Testis (tissue), 5 donors: ENCODE measurements at places on chromosomes 3 and 15.

DNA sequence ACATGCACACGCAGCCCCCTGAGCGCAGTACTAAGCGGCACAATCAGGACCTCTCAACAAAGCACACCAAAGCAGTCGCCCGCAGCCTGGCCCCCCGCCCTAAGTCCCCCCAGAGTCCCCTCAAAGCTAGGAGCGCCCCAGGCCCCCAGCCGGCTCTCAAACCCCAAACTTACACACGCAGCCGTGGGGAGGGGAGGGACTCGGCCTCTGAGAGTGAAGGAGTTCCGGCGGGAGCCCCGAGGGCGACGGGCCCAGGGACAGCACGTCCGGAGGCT is 5.5 kb downstream of the GATA2 start:
- DNase-seq, result no peak

DNA sequence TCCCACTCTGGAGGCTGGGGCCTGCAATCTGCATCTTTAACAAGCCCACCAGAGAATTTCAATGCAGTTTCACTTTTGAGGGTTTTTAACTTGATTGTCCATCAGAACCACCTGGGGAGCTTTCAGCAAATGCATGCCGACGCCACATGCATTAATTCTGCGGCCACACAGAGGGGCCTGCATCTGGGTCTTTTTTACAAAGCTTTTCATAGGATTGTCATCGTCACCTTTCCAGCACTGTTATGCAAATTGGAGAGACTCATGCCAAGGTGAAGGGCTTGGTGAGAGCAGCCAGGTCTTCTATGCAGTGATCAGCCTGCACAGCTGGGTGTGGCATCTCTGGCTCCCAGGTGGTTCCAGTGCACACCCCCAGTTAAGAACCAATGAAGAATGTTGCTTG is 143.0 kb upstream of the CTDSPL start:
- DNase-seq, result no peak

- no peak for DNase-seq
Observed at GRCh38 chr3:53725387-53725995, 120.7 kb downstream of the CHDH start.

- no peak for DNase-seq
Observed at GRCh38 chr15:71565631-71566160, 244.7 kb upstream of the NR2E3 start.

GRCh38 chr15:63079947-63080626 is 37.5 kb downstream of the TPM1 start:
- DNase-seq, result no peak

GRCh38 chr3:25900161-25900560 is 110.3 kb downstream of the OXSM start:
- DNase-seq, result no peak

DNA sequence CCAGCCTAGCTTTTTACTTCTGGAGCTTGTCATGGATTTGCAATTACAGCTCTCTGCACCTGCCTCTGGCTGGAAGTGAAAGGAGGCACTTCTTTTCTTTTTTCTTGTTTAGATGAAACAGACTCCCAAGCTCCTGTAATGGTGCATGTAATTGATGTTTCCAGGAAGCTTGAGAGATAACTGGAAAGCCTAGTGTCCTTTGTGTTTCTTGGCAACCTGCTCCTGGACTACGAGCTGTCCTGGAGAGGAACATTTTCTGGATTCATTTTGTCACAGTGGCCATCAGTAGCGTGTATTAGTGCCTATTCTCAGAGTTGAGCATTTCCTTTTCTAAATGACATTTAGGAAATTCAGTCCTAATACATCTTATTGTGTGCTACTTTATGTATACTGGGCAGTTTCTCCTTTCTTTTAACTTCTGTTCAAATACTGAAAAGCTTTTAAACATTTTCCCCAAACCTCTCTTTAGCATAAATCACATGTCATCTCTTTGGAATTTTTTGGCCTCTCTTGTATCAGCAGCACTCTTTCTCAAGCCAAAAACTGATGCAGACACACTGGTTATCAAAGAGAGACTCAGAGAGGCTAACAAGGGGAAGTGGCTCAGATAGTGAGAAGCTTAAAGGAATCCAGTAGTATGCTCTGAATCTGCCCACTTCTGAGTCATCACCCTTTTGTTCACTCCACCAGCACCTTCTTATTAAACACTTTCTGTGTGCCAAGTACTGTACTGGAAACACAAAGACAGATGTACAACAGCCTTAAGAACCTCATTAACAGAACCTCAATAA is 62.6 kb upstream of the SLC2A2 start:
- no peak for DNase-seq

DNA sequence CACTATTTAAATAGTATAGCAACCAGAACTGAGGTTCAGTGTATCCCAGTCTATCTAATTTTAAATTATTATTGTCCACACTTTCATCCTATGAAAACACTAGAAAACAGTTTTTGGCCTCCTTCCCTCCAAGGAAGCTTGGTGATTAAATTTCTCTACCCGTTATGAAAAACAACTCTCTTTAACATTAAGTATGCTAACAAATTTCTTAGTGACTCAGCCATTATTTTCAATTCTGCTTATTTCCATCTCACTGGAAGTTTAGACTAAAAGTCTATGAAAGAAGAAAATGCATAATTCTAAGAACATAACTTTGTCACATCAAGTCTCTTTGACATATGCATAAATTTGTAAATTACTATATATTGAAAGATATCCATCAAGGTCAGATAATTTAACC is 185.2 kb downstream of the NSUN3 start:
- DNase-seq, result no peak

DNA sequence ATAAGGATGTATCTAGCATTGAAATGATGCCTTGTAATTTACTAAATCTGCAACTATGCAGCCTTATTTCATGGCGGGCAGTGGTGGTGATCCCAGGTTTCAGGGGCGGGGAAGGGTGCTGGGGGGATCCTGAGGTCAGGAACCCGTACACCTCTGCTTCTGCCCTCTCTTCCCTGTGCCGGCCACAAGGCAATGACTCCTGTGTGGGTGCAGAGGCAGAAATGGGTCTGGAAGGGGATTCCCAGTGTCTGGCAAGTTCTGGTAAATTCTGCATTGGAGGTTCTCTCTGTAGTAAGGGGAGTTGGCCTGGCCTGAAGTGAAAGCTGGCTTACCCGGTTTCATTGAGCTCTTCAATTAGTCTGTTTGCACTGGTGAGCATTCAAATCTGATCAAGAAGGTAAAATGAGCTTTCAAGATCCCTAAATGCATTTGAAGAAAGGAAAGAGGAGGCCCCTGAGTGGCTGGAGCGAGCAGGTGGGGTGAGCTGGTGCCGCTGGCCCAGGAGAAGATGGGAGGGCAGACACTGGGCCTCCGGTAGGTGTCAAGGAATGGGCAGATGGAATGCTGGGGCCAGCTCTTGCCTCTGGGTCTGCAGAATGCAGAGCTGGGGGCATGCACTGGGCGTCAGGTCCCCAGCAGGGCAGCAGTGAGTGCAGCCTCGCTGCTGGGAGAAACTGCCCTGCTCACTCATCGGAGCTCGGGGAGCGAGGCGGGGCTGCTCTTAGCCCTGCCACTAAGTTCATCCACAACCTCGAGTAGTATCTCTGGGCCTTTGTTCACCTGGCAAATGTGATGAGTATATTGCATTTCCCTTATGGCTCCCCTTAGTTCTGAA is 13.7 kb downstream of the NRROS start:
- no peak for DNase-seq

- DNase-seq, result no peak
Observed at GRCh38 chr15:61250613-61251012, 21.5 kb upstream of the RORA start.

GRCh38 chr3:23835802-23836201 is 30.0 kb downstream of the UBE2E1 start:
- DNase-seq, result no peak

GRCh38 chr3:182139627-182140357 is 428.1 kb downstream of the SOX2 start:
- DNase-seq, result no peak

- DNase-seq, result no peak
Observed at GRCh38 chr3:123096126-123096525, 29.3 kb downstream of the PDIA5 start.

DNA sequence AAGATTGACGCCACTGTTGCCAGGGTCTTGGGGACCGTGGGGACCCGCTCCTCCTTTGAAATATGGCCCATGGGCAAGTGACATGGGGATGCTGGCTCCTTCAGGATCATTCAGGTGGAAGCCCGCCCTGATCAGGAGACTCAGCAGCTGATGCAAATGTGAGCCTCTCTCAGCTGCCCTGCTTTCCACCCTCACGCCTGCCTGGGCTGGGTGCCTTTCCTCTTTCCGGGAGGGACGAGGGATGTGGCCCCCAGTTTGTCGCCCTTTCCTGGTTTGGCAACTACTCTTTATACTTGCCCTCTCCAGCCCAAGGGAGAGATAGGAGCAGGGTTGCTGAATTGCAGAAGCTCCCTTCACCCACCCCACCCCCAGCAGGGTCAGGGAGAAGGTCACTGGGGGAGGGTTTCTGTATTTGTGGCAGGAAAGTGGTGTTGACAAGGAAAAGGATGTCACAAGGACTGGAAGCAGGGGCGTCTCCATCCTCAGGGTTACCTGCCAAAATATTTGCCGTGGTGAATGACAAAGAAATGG is 21.8 kb downstream of the DNASE1L3 start:
- DNase-seq, result no peak

DNA sequence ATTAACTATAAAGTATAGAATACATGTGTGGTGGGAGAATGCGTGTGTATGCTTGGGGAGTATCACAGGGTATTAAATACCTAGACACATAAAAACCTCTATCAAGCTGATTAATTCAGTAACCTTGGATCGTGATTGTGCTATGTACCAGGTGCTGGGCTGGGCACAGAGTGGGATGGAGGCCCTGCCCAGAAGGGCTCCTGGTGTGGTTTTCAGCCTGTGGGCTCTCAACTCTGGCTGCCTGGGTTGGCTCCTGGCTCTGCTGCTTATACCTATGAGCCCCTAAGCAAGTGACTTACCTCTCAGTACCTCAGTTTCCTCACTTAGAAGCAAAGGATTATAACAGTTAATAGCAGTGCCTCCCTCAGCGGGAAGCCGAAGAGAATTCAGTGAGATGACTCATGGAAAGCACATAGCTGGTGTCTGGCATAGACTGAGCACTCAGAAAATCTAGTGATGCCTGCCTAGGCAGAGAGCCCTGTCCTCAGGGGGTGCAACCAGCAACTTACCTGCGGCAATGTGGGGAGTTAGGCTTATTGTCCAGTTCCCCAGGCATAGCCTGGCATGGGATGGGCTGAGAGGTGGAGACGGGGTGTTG is 90.6 kb upstream of the MYZAP start:
- DNase-seq, result no peak

GRCh38 chr15:62066663-62067447 is at the start of gene C2CD4A:
C2CD4A (plus strand) TSS chr15:62066977; CDS start chr15:62067614, 637 bp downstream.
- DNase-seq, result peak; percentile 60

DNA sequence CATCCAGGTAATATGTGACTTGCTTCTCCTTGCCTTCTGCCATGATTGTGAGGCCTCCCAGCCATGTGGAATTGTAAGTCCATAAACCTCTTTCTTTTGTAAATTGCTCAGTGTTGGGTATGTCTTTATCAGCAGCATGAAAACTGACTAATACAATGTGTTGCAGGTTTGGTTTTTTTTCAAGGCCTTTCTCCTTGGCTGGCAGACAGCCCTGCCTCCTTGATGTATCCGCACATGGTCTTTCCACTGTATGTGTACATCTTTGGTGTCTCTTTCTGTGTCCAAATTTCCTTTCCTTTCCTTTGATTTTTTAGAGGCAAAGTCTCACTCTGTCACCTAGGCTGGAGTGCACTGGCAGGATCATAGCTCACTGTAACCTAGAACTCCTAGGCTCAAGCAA is 260.1 kb downstream of the TUSC7 start:
- peak; percentile 43 for DNase-seq

DNA sequence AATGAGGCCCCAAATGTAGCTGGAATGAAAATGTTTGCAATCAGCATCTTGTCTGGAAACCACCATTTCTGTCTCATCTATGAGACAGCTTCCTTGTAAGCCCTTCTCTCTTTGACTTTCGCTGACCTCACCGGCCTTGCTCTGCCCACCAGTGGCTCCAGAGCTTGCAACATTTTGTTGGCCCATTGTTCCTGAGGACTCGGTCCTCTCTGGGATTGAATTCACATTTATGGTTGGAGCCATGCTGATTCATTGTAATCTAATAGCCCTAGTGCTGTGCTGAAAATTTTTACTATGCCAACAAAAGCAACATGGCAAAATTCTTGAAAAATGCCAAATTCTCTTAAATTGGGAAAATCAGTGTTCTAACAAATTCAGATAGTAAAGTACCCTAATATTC is 37.2 kb downstream of the ABHD5 start:
- DNase-seq, result no peak

DNA sequence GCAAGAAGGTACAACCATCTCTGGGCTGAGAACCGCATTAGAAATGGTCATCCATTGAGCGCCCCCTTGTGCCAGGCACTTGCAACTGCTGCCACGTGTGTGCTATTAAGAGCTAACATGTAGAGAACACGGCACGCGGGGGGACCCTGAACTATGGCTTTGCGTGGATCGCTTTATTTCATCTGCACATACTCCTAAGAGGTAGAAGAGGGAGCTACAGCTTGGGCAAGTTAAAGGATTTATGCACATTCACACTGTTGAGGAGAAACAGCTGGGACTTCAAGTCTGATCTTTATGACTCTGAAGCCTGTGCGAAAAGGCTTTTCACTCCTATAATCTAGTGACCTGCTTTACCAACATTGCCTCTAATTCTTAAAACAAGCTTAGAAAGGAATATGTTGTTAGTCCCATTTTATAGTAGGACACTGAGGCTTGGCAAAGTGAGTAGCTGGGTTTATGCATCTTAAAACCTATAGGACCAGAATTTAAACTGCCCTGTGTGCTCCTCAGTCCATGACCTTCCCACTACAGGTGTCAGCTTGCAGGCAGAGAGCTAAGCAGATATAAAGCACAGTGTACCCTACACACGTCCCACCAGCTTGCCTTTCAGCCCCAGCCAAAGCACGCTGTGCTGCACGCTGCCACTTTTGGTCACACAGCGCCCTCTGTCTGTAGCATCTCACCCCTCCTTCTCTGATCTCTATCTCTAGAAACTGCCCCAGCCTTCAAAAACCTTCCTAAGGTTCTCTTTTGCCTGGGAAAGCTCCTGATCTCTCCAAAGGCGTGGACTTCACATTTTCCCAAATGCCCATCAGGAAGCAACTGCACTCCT is 57.8 kb downstream of the STARD5 start:
- DNase-seq, result peak; percentile 90

DNA sequence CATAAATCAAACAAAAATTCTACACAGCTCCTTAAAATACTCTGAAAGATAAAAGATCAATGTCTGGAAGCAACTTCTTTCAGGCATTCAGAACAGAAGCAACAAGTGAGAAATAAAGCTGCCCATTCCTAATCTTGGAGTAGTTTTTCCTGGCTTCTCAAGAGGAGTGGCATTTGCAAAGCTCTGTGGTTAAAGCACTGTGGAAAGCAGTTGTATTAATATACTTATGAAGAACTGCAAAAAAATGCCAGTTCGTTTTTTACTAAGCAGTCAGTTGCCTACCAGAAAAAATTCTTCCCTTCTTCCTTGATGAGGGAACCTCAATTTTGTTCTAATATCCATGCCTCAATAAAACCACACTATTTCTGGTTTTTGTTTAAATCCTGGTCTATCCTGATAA is 197.8 kb downstream of the TNIK start:
- no peak for DNase-seq

- DNase-seq, result no peak
Observed at GRCh38 chr3:193660171-193660570, 67.2 kb downstream of the OPA1 start.
